ENCODE measurements at places on chromosomes 5 and 9. TPM values are rescaled to one million over a fixed set of nuclear protein-coding genes. Genes with fewer than 3 reads are reported as not detected.

GRCh38 chr5:121913418-121913817 is 48.4 kb upstream of the SRFBP1 start:
- no peak for DNase-seq

DNA sequence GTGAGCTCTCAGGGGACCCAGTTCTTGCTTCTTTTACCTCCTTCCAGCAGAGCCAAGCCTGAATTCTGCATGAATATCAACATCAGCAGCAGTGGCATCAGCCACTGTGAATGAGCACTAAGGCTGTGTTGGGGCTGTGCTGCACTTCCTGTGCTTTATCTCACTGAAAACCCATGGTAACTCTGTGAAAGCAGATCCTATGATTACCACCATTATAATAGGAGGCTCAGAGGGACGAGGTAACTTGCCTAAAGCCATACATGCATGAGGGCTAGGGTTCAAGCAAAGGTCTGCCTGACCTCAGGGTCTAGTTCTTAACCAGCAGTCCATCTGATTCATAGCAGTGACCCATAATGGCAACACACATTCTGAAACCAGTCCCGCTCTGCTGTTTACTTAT is 60.5 kb upstream of the RAPGEF1 start:
- DNase-seq = no peak

DNA sequence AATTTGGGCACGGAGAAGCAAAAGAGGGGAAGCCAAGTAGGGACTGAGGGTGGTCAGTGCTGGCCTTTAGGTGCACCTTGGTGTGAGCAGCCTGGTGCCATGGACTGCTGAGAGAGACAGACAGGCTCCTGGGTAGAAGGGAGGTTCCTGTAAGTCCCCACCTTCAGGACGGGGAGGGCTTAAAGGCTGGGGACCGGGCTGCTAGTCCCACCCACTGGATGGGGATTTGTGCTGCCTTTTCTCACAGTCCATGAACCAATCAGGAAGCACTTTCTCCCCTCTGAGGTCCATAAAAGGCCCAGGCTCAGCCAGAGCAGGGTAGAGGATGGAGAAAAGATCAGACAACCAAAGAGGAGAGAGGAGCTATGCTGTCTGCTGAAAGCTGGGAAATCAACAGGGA is 15.2 kb downstream of the CDC25C start:
- no peak for DNase-seq

- DNase-seq = no peak
Measured at GRCh38 chr5:138901716-138902115, 26.6 kb upstream of the LRRTM2 start.

FOXD4 gene
- not detected for polyA plus RNA-seq
